Caki2 (cell line): ENCODE measurements at places on chromosomes 7 and 10. TPM values are rescaled to one million over a fixed set of nuclear protein-coding genes. Genes with fewer than 3 reads are reported as not detected.

GRCh38 chr7:99755085-99755484 is 20.1 kb upstream of the CYP3A7 start:
- no peak for DNase-seq

TFR2 gene
- 0.27 TPM in 1 of 2 replicates, not detected in the other for total RNA-seq

CCL24 gene
- total RNA-seq, result not detected in 2 replicates

GRCh38 chr10:131211965-131212619 is 99.4 kb downstream of the TCERG1L start:
- DNase-seq, result no peak

DNA sequence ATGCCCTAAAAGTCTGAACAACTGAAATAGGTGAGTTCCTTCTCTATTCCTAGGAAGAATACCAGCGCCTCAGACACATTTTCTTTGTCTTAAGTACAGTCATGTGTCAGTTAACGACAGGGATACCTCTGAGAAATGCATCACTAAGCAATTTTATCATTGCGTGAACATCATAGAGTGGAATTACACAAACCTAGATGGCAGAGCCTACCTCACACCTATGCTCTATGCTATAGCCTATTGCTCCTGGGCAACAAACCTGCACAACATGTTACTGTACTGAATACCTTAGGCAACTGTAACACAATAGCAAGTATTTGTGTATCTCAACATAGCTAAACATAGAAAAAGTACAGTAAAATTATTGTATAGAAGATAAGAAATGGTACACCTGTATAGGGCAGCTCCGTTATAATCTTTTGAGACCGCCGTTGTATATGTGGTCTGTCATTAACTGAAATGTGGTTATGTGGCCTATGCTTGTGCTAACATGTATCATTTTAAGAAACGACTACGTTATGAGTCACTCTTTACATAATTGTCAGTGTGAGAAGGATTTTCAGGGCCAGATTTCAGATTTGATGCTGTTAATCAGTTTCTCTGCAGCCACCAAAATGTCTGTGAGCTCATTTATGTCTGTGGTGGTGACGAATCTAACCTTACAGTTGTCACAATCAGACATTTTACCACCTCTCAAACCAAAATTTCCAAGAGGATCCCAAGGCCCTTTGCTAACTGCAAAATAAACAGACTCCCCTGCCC is 66.1 kb upstream of the STK17A start:
- DNase-seq, result no peak

LLCFC1 gene
- total RNA-seq, result not detected in 2 replicates

IL6 gene
- 2.0 and 6.4 TPM in 2 replicates for total RNA-seq
